Uterus (tissue), 4 donors: ENCODE measurements at places on chromosomes 7 and 10. TPM values are rescaled to one million over a fixed set of nuclear protein-coding genes. Genes with fewer than 3 reads are reported as not detected.

SPDYE9 gene
- not detected for total RNA-seq

LRRC4 gene
- 0.77 TPM for total RNA-seq

VPS37D gene
- total RNA-seq: 9.3 TPM

HOXA10 gene
- total RNA-seq: 114 TPM

MYOF gene
- 109 TPM for total RNA-seq

GRID2IP gene
- total RNA-seq: 0.49 TPM

DNA sequence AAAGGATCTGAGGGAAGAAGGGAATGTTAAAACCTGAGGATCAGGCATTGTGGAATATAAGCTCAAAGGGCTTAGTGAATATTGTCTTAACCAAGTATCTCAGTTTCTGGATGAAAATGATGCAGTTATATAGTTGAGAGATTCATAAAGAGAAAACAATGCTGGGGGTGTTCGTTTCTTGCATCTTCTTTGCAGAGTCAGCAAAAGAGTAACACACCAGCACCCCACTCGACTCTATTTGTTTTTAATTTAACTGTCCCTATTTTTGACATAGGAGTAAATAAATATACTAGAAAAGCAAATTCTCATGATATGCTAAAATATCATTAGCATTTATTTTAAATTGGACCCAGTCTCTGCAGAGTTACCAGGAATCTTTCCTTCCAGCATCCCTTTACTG lies 7.6 kb upstream of the OIT3 start:
- DNase-seq: no peak

- DNase-seq: no peak
Measured at GRCh38 chr7:100434297-100435144, 1.8 kb downstream of the PPP1R35 start.

DNA sequence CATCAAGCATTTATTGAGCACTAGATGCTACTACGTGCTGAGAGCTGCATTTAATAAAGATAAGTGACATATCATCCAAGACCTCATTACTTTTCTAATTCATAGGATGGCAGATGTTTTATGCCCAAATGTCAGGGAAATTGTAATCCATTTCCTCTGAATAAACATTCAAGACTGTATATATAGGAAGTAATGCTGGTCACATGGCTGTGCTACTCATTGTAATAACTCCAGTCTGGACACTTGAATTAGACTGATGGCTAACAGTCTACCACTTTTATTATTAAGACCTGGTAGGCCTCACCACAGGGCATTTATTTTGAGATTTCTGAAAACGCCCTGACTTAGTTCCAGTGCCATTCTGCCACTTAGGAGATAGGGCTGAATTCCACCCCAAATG lies 36.6 kb downstream of the PIK3AP1 start:
- no peak for DNase-seq

GRCh38 chr7:49866076-49866735 lies 92.8 kb downstream of the VWC2 start:
- no peak for DNase-seq

DNA sequence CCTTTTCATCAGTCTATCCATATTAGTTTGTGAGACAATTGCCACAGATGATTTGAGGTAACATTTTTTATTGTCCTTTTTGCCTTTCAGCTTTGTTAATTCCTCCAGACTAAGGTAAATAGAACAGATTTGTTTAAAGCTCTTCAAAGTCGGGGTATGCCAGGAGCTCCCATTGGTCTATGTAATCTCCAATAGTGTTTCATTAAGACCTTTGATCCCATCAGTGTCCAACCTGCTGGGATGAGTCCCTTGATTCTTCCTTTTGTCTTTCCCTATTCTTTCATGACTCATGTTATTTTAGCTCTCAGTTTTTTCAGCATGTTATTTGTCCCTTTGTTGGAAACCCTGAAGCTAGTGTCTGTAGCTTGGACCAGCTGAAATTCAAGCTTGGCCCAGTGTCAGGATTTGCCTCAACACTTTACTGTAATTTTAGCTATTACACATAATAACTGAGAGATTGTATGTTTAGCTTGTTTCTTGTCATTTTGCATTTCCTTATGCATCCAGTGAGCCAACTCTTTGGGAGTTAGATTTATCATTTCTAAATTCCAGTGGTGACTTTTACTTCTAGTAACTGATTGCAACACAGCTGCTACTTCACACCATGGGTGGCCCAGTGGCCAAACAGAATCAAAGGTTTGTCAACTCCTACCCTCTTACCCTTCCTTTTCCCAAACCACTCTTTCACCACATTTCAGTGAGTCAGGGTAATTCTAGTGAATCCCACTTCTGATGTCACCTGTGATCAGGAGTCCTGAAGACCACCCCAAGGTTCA lies 15.3 kb downstream of the AGBL3 start:
- no peak for DNase-seq

DNA sequence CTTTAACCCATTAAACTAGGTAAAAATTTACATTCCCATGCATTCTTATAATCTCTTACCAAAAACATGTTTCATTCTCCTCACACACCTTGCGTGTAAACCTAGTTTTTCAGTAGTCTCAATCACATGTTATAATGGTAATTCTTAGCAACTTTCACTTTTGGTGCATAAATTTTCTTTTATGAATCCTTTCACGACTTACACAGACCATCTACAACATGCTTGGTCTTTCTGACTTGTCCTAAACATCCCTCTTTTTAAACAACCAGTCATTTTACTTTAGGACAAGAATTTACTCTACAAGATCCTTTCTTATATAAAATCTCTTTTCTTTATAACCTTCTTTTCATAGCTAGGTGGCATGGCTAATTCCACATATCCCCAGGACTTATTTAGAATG lies 25.8 kb downstream of the FBXL13 start:
- DNase-seq: no peak

DNA sequence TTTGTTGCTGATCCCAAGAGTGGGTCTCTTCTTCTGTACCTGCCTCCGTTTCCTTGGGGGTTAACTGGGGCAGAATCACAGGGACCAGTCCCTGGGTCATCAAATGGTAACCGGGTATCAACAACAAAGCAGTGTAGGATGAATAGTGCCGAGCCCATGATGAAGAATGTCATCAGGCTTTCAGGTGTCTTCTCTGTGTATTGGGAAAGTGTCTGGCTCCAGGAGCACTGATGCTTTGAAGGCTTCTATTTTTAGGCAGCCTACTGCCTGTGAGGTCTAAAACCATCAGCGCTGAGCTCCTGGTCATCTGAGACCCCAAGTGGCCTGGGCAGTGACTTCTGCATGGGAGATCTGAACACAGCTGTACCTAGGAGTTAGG lies 48.2 kb upstream of the SHH start:
- no peak for DNase-seq

DNA sequence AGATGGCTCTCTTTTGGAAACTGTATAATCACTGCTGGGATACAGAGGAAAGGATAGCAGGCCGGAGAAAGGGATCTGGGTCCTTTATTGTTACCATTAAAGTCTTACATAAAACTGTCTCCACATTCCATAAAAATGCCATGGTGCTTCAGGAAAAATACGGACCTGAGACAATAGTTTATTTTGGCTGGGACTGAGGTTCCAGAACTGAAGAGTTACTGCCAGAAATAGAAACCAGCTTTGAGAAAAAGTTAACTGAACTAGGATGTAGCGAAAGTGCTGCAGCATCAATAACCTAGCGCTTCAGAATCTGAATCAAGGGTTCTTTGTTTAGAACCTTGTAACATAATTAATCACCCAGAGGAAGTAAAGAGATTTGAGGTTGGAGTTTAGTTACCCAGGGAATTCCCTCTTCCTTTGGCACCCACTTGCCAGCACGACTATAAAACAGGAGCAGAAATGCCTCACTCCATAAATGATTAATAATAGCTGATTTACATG lies 38.0 kb downstream of the MEOX2 start:
- DNase-seq: no peak

DNA sequence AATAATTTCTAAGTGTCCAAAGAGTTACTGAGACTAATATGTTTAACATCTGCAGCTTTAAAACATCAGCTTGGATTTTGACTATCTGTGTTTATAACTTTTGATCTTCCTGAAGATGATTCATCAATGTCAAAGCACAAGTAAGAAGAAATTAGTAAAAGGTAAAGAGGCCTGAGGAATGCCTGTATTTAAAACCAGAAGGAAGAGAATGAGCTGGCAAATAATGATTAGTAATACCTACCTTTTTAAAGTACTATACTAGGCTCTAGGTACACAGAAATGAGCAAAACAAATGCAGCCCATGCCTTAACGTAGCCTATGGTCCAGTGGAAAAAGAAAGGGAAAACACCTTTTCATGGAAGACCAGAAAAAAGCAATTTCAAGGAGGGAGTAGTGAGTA lies 158.0 kb downstream of the KCND2 start:
- no peak for DNase-seq

GRCh38 chr10:24962995-24963394 lies 10.6 kb upstream of the PRTFDC1 start:
- DNase-seq: no peak

- no peak for DNase-seq
Measured at GRCh38 chr10:79488870-79489269, 23.5 kb upstream of the EIF5AL1 start.

DNA sequence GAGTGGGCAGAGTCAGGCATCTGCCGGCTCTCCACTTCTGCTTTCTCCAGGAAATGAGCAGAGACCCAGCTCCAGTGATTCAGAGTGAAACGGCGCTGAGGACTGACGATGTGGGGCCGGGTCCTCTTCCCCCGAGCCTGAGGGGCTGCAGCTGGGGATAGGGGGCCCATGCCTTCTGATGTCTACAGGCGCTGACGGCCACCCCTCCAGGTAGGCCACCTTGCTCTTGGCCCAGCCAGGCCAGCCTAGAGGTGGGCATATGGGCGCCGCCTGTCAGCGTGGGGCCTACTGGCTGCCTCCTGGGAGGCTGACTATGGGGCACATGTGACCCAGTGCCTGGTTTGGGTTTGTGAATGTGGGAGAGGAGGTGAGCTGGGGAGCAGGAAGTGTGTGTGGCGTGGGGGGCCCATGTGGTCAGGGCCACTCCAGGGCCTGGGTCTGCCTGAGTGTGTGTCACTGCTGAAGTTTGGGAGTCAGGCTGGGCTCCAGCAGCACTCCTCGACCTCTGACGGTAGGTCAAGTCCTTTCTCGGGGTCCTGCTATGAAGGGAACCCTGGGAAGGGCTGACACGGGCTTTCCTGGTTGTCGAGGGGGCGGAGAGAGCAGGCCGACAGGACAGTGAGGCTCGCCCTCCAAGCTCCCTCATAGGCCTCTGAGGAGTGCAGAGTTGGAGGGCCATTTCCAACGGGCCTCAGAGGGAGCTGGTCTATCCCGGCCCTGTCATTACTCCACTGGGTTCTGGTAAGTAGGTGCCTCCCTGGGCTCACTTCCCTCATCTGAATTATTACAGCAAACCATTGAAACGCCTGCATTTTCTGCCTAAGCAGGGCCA lies at the start of gene WDFY4:
WDFY4 (plus strand) TSS at position 82 of the 832 bp plus-strand sequence. CDS start 24,860 bp downstream, outside the sequence.
- DNase-seq: no peak

DNA sequence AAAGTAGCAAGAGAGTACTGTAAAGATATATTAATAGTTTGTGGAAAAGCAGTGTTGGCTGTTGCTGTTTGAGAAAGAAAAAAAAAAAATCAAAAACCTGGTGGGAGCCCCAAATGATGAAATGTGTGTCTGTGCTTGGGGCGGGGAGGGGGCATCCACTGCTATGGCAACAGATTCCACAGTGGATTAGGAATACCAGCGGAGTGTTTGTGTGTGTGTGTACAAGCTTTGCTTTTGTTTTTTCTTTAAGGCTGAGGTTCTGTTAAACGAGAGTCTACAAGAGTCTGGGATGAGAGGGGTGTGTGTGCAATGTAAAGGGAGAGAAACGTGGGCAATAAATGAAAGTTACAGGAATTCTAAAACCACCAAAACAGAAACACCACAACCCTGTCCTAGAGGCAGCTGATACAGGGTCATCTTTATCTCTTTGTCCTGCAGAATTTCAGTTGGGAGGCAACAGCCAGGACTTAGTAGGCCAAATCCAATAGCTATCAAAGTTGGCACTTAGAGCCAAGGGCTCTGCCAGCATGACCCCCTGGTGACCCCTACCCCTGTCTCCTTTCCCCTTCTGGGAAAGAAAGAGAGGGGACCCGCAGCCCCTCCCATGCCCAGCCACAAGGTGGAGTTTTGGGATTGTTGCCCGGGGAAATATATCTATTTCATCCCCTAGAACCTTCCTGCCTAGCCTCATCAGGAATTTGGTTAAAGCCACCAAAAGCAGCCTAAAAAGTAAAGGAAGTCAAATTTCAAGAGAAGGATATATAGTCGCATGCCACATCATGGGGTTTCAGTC lies 85.4 kb downstream of the OSBPL3 start:
- no peak for DNase-seq
